Stimulated activated effector memory CD8-positive, alpha-beta T cell treated with anti-CD3 and anti-CD28 coated beads, Interleukin-12 subunit alpha, Interleukin-12 subunit beta, amount 100 ng/mL, for 72 hours (primary cell): ENCODE measurements at places on chromosomes 11 and 22.
A peak's percentile ranks its signal among the peaks of the same experiment; 100 is the strongest.

DNA sequence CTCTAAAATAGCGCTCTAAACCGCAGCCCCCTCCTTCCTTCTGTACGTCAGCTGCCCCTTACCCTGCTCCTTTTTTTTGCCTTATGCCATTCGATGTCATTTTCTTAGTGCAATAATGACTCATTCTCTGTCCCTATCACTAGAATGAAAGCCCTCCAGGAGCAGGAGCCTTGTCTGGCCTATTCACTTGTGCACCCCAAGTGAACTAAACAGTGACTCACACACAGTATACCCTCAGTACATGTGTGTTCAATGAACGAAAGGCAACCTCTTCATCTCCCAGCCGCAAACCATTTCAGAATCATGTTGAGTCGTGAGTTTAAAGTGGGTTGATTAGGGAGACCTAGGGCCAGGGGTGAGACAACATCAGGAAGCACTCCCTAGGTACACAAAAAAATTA lies 50.7 kb upstream of the SPATA19 start:
- DNase-seq: no peak

DNA sequence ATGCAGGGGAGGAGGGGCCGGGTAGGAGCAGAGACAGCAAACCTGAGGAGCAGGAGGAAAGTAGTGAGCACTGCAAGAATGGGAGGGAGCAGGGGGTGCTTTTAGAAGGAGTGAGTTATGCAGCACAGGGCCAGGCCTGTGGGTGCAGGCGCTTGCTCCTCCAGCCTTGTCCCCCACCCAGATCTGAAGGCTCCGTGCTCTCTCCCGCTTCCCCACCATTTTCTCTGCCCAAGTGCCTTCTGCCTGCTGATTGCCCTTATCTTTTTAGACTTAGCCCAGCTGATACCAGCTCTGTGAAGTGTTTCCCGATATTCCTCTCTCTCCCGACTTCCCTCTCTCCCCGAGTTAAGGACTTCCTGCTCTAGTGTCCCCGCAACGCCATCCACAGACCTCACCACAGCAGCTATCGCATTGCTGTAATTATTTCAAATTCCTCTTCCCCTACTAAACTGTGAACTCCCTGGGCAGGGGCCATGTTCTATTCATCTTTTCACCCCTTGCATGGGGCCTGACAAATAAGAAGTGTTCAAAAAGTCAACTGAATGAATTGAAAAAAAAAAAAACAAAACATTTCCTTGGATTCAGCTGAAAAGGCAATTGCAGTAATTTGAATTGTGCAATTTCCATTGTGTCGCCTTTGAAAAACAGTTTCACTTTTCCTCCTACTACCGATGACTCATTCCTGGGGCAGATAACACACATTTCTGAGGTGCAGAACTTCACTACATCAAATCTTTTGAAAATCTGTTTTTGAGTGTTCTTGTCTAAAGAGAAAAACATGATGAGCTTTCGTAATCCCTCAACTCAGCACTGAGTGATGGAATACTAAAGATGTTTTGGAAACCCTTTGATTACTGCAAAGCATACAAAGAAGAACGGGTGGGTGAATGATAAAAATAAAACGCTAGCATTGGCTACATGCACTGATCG lies 69.7 kb upstream of the BMAL1 start:
- DNase-seq: no peak

DNA sequence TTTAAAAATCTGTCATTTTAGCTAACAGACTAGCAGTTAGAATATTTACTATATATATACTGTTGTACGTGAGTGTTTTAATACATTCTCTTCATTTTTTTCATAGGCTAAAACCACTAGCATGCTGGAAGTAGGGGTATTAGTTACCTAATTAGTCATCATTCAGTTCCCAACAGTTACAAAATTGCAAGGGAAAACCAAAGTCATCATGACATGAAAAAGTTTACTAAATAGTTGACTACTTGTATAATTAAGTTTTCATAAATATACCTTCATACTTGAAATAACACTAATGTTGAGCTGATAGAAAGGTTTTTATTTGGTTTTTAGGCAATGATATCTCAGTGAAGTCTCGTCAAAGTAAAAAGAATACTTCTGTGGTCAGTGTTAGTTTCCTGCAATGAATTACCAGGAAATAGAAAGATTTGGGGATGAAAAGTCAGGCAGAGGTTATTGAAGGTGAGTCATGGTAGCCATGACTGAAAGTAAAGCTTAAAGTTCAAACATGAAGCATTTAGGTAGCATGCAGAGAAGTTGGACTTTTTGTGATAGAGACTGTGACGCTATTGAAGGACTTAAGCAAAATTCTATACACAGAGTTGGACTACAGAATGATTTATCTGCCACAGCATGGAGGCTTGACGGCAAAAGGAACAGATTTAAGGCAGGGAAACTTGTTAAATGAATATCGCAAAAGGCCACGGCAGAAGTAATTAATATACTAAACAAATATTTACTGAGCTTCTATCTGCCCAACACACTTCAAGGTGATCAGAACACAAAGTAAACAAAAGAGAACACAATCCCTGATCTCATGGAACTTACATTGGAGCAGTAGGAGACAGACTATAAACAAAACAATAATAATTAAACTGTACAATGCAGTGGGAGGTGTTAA lies 828.1 kb upstream of the FAT3 start:
- no peak for DNase-seq

DNA sequence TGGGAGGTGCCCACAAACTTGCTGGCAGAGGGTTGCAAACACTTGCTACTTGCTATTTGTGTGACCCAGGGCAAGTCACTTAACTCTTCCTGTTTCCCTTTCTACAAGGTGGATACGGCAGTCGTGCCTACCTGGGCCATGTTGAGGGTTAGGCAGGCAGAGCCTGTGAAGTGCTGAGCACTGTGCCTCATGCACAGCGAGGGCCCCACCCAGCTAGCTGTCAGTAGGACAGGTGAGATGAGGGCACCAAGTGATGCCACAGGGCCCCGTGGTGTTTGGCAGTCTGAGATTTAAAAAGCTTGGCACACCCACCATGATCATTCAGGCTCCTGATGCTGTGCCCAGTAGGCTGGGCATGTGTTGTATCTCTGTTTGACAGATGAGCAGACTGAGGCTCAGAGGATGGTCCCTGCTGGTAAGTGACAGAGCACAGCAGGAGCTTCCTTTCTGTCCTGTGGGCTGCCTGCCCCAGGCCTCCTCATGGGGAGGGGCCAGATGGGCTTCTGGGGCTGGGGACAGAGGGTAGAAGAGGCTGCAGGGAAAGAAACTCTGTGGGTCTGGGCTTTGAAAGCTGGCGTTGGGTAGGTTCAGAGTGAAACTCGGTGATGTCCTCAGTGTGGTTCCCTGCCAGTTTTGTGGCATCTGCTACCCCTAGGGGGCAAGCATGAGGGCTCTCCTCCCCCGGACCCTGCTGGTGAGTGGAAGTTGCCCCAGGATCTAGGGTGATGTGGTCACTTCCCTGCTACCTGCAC lies 59.3 kb downstream of the TSPAN18 start:
- no peak for DNase-seq

DNA sequence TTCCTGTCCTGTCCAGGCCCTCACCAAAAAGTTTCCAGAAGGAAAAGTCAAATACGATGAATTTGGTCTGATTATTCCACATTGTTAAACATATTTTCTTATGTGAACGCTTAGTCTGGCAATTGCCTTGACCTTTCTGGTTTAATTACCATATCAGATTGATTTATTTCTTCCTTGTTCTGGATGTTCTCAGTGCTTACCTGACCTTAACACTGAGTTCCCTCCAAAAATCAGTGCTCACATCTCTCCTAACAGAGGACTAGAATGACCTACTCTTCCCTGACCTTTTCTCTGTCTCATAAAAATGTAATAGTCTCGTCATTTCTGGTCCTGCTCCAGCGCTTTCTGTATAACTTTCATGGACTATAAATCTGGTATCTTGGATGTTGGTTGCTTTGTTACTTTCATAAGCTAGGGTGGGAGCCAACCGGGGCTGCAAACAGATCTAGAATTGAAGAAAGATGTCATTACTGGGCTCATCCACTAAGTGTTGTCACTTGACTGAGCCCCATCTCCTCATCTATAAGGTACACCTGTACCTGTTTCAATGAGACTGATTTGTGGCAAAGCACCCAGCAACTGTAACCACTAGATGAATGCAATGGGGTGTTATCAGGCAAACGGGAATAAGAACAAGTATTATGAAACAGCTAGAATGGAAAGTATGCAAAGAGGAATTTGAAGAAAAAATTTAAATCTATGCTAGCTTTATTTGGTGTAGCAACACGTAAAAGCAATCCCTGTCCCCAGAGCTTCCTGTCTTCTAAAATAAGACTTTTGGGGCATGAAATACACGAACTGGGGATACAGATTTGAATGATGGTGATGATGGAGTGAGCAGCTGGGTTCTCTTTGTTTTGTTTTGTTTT lies 2.4 kb downstream of the FADS2 start:
- no peak for DNase-seq

GRCh38 chr11:468036-468435 lies 18.0 kb downstream of the PTDSS2 start:
- no peak for DNase-seq

DNA sequence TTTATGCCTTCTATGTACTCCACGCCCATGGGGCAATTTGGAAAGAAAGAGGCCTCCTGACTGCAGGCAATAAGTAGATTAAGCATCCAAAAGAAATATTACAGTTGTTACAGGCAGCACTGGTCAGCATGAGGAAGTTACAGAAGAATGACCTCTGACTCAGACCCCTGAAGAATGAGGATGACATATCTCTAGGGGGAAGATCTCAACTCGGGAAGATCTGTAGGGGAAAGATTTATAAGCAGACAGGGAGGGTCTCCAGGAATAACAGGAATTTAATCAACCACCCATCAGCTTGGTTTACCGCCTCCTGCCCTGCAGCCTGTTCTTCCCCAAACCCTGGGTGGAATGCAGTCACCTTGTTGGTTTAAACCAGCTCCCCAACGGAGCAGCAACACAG lies 58.0 kb downstream of the RCN1 start:
- DNase-seq: no peak

DNA sequence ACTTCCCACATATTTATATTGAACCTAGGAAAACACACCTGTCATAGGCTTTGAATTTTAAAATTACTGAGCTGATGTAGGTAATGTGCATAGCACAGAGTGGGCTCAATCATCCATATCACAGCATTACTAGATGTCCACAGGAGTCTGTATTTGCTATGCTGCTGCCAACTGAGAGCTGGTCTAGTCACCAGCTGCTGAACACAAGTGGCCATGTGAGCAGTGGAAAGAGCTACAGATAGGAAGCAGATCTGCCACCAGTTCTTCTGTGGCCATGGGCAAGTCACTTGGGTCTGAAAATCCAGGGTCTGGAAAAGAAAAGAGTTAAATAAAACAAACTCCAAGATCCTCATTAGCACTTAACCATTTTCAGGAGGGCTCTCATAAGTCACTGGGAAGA lies 91.8 kb downstream of the APIP start:
- DNase-seq: no peak

DNA sequence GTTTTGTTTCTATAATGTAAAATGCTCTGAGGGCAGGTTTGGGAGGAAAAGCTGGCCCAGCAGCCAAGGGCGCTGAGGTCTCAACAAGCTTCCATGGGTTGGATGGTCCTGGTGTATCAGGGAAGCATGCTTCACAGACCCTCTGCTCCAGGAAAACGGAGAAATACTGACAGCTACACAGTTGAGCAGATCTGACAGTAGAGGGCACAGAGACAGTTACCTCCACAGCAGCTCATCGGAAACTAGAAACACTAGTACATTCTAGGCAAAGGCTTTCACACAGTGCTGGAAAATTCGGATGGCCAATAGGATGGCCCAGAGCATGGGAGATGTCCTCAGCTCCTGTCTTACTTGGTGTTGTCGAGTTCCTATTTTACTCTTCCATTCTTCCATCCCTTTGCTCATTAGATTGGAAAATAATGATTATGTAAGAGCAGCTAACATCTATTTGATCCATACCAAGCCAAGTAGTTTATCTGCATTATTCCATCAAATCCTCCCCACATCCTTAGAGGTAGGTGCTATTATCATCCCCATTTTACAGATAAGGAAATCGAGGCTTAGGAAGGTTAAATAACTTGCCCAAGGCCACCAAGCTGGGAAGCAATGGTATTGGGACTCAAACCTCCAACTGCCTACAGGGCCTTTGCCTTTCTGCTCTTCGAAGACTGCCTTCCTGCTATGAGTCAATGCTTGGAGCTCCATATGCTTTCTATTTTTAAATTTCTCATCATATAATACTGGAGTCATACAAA lies 28.3 kb downstream of the LMO2 start:
- DNase-seq: no peak

- peak; percentile 61 for DNase-seq
Observed at GRCh38 chr22:29470159-29470855, 9.7 kb upstream of the NEFH start.

DNA sequence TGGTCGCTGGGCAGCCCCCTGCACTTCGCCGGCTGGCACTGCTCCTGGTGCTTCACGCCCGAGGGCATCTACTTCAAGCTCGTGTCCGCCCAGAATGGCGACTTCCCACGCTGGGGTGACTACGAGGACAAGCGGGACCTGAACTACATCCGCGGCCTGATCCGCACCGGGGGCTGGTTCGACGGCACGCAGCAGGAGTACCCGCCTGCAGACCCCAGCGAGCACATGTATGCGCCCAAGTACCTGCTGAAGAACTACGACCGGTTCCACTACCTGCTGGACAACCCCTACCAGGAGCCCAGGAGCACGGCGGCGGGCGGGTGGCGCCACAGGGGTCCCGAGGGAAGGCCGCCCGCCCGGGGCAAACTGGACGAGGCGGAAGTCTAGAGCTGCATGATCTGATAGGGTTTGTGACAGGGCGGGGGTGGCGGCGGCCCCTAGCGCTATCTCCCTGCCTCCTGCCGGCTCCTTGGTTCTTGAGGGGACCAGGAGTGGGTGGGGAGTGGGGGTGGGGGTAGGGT lies 13.5 kb upstream of the MIEF1 start:
- DNase-seq: no peak

DNA sequence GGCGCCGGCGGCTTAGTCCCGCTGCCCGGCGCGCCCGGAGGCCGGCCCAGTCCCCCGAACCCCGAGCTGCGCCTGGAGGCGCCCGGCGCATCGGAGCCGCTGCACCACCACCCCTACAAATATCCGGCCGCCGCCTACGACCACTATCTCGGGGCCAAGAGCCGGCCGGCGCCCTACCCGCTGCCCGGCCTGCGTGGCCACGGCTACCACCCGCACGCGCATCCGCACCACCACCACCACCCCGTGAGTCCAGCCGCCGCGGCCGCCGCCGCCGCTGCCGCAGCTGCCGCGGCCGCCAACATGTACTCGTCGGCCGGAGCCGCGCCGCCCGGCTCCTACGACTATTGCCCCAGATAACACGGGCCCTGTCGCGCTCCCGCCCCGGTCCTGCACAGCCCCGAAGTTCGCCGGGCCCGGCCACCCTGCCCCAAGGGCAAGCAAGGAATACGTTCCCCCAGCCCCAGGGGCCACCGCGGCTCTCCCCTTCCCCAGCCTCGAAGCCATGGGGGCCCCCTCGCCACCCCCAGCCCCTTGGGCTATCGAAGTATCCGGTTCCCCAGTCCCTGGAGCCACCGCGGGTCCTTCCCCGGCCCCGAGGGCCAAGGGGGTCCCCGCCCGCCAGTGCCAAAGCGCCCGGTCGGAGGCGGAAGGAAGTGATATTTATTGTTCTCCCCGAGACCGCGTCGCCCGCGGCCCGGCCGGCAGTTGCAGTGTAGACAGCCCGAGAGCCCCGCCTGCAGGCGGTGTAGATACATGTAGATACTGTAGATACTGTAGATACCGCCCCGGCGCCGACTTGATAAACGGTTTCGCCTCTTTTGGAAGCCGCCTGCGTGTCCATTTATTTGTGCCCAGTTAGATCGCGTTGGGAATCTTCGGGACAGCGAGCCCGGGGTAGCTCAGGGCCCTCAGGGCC lies 6.2 kb downstream of the TBX1 start:
- DNase-seq: peak; percentile 74
